ENCODE measurements at places on chromosomes 5 and 9. TPM values are rescaled to one million over a fixed set of nuclear protein-coding genes. Genes with fewer than 3 reads are reported as not detected.

The CFAP77 gene
- total RNA-seq: not detected

The ARHGEF37 gene
- total RNA-seq: 9.4 TPM

The SMIM32 gene
- not detected for total RNA-seq

The PCDHGA8 gene
- total RNA-seq: 1.3 TPM

The GABRB2 gene
- total RNA-seq: not detected

The THBS4 gene
- under 0.01 TPM for total RNA-seq

The FGFR4 gene
- 0.09 TPM for total RNA-seq

The PAIP1 gene
- total RNA-seq: 64.6 TPM
